Activated CD8-positive, alpha-beta memory T cell treated with anti-CD3 and anti-CD28 coated beads, Interleukin-2, amount 10 ng/mL, durations not matched to agents 7 days and 5 days (primary cell): ENCODE measurements at places on chromosomes 11 and 22.

DNA sequence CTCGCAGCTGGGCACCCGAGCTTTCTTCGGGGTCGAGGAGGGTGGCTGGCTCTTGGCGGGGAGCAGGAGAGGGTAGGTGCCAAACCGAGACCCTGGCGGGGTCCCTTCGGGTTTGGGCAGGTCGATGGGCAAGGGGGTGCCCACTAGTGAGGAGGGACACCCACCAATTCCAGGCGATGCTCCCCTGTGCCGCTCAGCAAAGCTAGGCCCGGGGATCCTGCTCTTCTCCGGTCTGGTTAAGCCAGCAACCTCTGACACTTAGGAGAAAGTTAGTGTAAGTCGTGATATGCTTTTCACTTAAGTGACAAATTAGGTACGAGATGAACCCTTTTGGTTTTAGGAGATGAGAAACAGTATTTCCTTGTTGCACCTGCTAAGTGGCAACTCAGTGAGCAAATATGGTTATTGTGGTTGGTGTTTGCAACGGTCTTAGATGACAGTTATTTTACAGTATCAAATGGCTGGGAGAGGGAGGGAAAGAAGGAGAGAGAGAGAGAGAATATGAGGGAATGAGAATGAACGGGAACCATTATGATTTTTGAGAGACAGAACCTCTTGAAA, 565 bp downstream of the NUCB2 start:
- DNase-seq, result peak; percentile 55

GRCh38 chr11:102389253-102389652, 42.2 kb downstream of the BIRC2 start:
- no peak for DNase-seq

DNA sequence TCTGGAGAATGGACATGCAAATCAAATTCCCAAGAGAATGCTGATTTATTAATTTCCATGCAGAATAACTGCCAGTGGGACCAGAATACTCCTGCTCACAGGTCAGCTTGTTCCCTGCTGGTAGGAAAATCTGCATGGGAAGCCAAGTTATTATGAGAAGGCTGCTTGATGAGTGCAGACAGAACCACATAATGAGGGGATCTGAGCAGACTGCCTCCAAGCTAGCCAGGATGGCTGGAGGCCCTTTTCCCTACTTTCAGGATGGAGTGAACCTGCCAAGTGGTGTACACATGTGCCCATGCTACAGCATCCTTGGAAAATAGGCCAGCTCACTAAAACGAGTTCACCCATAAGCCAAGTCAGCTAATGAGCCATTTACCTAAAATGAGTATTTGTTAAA, 55.2 kb upstream of the ZBED5 start:
- no peak for DNase-seq

- no peak for DNase-seq
Observed at GRCh38 chr11:103596315-103596714, 440.1 kb upstream of the DDI1 start.

GRCh38 chr11:19853016-19853415, 140.4 kb downstream of the NAV2 start:
- no peak for DNase-seq

- DNase-seq, result no peak
Observed at GRCh38 chr11:113689768-113690618, 16.1 kb downstream of the TMPRSS5 start.

- no peak for DNase-seq
Observed at GRCh38 chr11:110939471-110939870, 227.2 kb upstream of the ARHGAP20 start.

DNA sequence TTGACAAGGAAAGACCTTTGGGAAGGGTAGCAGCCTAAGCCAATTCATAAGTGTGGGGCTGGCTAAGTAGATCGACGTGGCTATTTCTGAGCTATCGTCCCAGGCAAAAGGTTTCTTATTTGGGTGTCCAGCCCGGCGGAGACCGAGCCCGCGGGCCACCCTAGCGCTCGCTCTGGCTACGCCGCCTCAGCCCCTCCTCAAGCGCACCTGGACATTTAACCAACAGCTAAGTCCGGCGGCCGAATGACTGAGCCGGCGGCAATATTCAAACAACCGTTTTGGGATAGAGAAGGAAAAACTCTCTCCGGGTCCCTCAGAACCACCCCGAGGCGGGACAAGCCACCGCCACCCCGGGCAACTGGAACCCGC, 457 bp downstream of the RNF141 start:
- DNase-seq, result no peak
